ENCODE measurements at places on chromosomes 2 and 18. TPM values are rescaled to one million over a fixed set of nuclear protein-coding genes. Genes with fewer than 3 reads are reported as not detected.

SETBP1 gene
- 2.6 TPM for total RNA-seq

SAG gene
- total RNA-seq: not detected

GRCh38 chr2:95390272-95390880, 12.1 kb upstream of the FAHD2A start:
- no peak overlapping the region for H3K4me3 ChIP-seq
- H3K4me1 ChIP-seq: no peaks in the 10 kb centered on the region
- H3K27me3 ChIP-seq: no peaks in the 10 kb centered on the region
- H3K36me3 ChIP-seq: no peaks in the 10 kb centered on the region

DNA sequence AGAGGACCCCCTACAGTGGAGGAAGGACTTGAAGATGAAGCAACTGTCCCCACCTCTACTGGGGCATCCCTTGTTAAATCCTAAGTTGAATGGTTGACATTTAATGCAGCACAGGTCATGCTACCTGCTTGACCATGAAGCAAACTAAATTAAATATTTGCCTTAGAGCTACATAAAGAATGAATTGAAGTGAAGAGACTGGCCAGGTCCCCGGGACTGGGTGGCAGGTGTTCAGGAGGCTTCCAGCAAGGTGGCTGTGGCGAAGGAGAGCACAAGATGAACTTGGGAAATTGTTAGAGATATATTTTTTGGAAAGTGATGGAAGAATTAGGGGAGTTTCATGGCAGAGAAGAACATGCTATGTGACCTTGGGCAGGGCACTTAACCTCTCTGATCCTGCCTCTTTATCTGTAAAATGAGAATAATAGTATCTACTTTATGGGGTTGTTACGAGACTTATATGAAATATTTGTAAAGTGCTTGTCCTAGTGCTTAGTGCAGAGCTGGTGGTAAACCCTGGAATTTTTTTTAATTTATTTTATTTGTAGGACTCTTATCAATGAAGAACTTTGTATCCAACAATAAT, 37.3 kb downstream of the EFR3B start:
- H3K4me1 ChIP-seq: peaks cover 11% of the 10 kb centered on the region
- H3K4me3 ChIP-seq: no peak overlapping the region
- DNase-seq: no peak
- no peaks in the 10 kb centered on the region for H3K27me3 ChIP-seq

GRCh38 chr2:175837046-175837445, 165.0 kb downstream of the LNPK start:
- no peaks in the 10 kb centered on the region for H3K36me3 ChIP-seq
- no peaks in the 10 kb centered on the region for H3K27me3 ChIP-seq
- DNase-seq: no peak

- H3K36me3 ChIP-seq: no peaks in the 10 kb centered on the region
- H3K27me3 ChIP-seq: no peaks in the 10 kb centered on the region
- H3K27ac ChIP-seq: no peak overlapping the region
- H3K4me3 ChIP-seq: no peak overlapping the region
Observed at GRCh38 chr2:155690785-155691184, 641.7 kb downstream of the NR4A2 start.

- H3K27me3 ChIP-seq: no peaks in the 10 kb centered on the region
- H3K4me3 ChIP-seq: no peak overlapping the region
- no peak for DNase-seq
- peaks cover 4% of the 10 kb centered on the region for H3K36me3 ChIP-seq
Observed at GRCh38 chr2:98547092-98547790, 61.1 kb downstream of the COA5 start.

DNA sequence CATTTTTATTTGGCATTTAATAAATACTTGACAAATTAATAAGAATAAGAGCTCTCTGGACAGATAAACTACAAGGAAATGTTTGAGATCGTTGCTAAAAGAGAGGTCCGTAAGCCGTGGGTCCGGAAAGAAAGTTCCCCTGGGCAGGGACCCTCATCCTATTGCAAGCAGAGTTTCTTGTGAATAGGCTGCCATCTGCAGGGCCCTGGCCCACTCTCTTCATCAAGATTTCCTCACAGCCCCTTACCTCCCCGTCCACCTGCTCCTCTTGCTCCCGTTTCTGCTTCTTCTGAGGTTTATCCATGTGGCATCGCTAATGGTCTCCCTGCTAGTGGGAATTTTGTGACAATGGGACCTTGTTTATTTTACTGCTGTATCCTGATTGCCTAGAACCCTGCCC, 30.1 kb upstream of the MC5R start:
- no peaks in the 10 kb centered on the region for H3K36me3 ChIP-seq
- no peaks in the 10 kb centered on the region for H3K4me1 ChIP-seq

GRCh38 chr2:197460649-197461048, 7.3 kb downstream of the COQ10B start:
- H3K27me3 ChIP-seq: no peaks in the 10 kb centered on the region
- H3K36me3 ChIP-seq: no peaks in the 10 kb centered on the region
- no peaks in the 10 kb centered on the region for H3K4me1 ChIP-seq
- H3K27ac ChIP-seq: peak overlapping the region; percentile 68
- no peak overlapping the region for H3K4me3 ChIP-seq

GRCh38 chr2:179646862-179647587, 214.4 kb downstream of the ZNF385B start:
- H3K4me3 ChIP-seq: no peak overlapping the region
- H3K4me1 ChIP-seq: no peaks in the 10 kb centered on the region
- DNase-seq: no peak
- no peaks in the 10 kb centered on the region for H3K27me3 ChIP-seq
- H3K27ac ChIP-seq: no peak overlapping the region
- H3K36me3 ChIP-seq: no peaks in the 10 kb centered on the region

GRCh38 chr18:50578651-50579050, 18.8 kb downstream of the MAPK4 start:
- DNase-seq: no peak
- no peak overlapping the region for H3K27ac ChIP-seq

DNA sequence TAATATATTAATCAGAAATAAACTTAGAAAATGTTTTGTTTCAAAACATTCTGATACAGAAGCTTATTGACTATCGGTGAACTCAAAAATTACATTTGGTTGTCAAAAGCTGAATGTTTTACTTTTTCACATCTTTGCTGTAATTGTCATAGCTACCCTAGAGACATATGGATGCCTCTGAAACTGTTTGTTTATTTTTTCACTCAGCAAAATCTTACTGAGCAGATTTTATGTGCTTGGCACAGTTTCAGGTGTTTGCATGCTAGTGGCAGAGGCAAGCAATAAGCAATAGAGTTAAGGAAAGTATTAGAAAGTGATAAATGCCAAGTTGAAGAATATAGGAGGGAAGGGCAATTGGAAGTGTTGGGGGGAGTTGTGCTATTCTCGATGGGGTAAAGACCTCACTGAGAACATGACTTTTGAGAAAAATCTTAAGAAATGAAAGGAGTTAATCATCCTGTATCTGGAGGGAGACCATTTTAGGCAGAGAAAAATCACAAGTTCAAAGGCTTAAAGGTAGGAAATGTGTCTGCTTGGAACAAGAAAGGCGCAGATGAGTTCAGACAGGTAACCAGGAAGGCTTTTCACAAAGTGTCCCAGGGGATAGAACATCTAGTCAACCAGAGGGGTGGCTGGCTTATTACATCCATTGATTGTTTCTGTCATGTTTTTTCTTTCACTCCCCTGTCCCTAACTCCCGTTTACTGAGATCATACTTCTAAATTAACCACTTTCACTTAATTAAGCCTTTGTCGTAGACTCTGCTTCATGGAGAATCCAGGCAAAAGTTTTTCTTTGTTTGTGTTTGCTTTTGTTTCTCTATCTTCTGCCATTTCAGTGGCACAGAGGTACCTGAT, 27.2 kb upstream of the COBLL1 start:
- H3K36me3 ChIP-seq: no peaks in the 10 kb centered on the region
- DNase-seq: no peak
- no peaks in the 10 kb centered on the region for H3K4me1 ChIP-seq
- H3K4me3 ChIP-seq: no peak overlapping the region
- H3K27me3 ChIP-seq: no peaks in the 10 kb centered on the region

DNA sequence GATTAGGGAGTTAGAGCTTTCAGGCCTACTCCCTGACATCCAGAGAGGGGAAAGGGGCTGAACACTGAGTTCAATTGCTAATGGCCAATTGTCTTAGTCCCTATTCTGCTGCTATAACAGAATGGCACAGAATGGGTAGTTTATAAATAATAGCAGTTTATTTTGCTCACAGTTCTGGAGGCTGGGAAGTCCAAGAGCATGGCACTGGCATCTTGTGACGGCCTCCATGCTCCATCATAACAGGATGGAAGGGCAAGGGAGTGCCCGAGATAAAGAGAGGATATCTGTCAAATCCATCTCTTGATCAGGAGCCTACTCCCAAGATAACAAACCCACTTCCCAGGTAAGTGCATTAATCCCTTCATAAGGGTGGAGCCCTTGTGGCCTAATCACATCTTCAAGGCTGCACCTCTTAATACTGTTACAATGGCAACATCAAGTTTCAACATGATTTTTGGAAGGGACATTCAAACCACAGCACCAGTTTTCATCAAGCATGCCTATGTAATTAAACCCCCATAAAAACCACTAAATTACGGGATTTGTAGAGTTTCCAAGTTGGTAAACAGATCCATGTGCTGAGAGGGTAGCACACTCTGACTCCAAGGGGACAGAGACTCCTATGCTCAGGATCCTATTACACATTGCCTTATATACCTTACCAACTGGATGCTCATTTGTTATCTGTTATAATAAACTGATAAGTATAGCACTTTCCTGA, 44.6 kb downstream of the BAZ2B start:
- H3K27me3 ChIP-seq: no peaks in the 10 kb centered on the region
- no peaks in the 10 kb centered on the region for H3K36me3 ChIP-seq
- H3K4me3 ChIP-seq: no peak overlapping the region
- no peaks in the 10 kb centered on the region for H3K4me1 ChIP-seq
- no peak overlapping the region for H3K27ac ChIP-seq

DNA sequence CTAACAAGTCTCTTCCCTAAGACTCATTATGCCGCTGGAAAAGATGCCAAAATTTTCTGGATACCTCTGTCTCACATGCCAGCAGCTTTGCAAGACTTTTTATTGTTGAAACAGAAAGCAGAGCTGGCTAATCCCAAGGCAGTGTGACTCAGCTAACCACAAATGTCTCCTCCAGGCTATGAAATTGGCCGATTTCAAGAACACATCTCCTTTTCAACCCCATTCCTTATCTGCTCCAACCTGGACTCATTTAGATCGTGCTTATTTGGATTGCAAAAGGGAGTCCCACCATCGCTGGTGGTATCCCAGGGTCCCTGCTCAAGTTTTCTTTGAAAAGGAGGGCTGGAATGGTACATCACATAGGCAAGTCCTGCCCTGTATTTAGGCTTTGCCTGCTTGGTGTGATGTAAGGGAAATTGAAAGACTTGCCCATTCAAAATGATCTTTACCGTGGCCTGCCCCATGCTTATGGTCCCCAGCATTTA, 26.3 kb downstream of the DHRS9 start:
- H3K36me3 ChIP-seq: no peaks in the 10 kb centered on the region
- H3K27ac ChIP-seq: peak overlapping the region; percentile 43
- H3K27me3 ChIP-seq: no peaks in the 10 kb centered on the region
- no peak for DNase-seq

DNA sequence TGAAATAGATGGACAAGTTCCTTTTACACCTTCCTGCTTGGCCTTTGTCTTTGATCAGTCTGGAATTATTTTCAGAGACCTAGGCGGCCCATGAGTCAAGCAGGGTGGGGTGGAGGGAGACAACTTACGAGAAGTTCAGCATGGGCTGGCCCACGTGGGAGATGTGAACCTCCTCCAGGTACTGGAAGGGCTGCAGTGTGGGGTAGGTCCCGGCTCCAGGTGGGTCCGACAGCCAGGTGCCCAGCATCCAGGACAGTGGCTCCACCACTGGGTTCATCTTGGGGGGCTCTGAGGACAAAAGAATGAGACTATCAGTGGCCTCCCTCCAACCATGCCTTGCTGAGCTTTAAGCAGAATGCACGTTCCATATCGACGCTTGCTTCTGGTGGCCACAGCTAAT, 30.8 kb downstream of the THAP4 start:
- no peak overlapping the region for H3K4me3 ChIP-seq
- no peaks in the 10 kb centered on the region for H3K27me3 ChIP-seq
- no peak for DNase-seq
- H3K36me3 ChIP-seq: peaks cover 20% of the 10 kb centered on the region
- H3K4me1 ChIP-seq: peaks cover 12% of the 10 kb centered on the region
- H3K27ac ChIP-seq: no peak overlapping the region

DNA sequence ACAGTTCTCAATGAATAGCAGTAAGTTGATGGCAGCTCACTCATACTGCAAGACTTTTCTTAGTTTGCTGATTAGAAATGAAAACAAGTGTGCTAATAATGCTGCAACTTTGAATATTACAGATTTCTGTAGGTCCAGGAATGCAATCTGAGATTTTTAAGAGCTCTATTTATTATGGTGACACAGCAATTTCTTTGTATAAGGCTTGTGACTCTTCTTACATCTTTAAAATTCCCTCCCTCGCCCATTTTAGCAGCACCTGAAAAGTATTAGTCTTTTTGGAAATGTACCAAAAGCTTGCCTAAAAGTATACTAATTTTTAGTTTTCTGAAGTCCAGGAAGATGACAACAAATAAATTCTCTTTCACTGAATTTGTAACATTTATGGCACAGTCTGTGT, 4.4 kb upstream of the HTR2B start:
- no peak overlapping the region for H3K27ac ChIP-seq
- no peaks in the 10 kb centered on the region for H3K27me3 ChIP-seq
- H3K4me1 ChIP-seq: peaks cover 2% of the 10 kb centered on the region
- no peaks in the 10 kb centered on the region for H3K36me3 ChIP-seq

GRCh38 chr2:237291138-237291792, 122.7 kb downstream of the COL6A3 start:
- peak overlapping the region; percentile 85 for H3K27ac ChIP-seq
- no peaks in the 10 kb centered on the region for H3K27me3 ChIP-seq
- no peaks in the 10 kb centered on the region for H3K4me1 ChIP-seq
- no peaks in the 10 kb centered on the region for H3K36me3 ChIP-seq
- peak overlapping the region; percentile 45 for H3K4me3 ChIP-seq

GRCh38 chr18:10408131-10408530, 46.3 kb upstream of the APCDD1 start:
- peaks cover 10% of the 10 kb centered on the region for H3K4me1 ChIP-seq
- H3K4me3 ChIP-seq: no peak overlapping the region
- H3K27ac ChIP-seq: no peak overlapping the region
- no peaks in the 10 kb centered on the region for H3K36me3 ChIP-seq
- no peaks in the 10 kb centered on the region for H3K27me3 ChIP-seq
- no peak for DNase-seq

Measured in esophagus squamous epithelium (tissue), 5 donors.